Activated naive CD4-positive, alpha-beta T cell treated with anti-CD3 and anti-CD28 coated beads, Interleukin-2, amount 50 U/mL, for 72 hours (primary cell): ENCODE measurements at places on chromosomes 5 and 9. TPM values are rescaled to one million over a fixed set of nuclear protein-coding genes. Genes with fewer than 3 reads are reported as not detected.

Gene PITX1
- total RNA-seq, result not detected

Gene UBE2QL1
- not detected for total RNA-seq

Gene AOPEP
- 5.5 TPM for total RNA-seq

Gene SIT1
- total RNA-seq, result 67.8 TPM

Gene CCDC187
- 0.02 TPM for total RNA-seq

Gene KIF24
- total RNA-seq, result 6.1 TPM

Gene DPYSL3
- not detected for total RNA-seq

Gene NMUR2
- total RNA-seq, result not detected

Gene CCDC152
- total RNA-seq, result 1.3 TPM

Gene IRX2
- not detected for total RNA-seq

Gene PPP2CA
- 133 TPM for total RNA-seq

GRCh38 chr9:108331596-108331995 lies 524.2 kb downstream of the ACTL7B start:
- DNase-seq, result no peak

DNA sequence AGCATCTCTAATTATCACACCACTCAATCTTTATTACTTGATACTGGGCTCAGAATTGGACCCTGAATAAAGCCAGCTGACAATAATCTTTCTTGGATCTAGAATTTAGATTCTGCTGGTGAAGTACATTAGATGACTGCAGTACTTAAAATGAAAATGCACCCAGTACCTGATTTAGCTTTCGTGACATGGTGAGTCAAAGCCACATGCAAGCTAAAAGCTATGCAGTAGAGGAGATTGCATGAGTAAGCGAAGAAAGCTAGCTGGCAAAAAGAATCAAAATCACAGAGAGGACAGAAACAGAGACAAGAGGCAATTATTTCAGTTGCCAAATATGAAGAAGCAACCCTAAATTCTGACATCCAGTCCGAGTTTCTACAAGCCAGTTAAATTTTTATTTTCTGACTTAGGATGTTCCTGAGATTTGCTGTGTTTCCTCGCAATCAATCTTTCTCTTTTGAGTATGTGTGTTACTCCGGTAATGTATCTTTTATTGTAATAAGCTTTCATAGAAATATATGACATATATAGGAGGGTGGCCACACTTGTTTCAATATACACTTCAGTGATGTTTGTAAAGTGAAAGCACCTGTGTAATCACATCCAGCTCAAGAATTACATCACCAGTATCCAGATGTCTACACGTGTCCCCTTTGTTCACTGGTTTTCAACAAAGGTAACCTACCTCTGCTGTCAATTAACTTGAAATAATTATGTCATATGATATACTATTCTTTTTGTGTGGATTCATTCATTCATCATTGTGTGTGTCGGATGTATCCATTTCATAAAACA lies 101.7 kb downstream of the CDH18 start:
- no peak for DNase-seq

DNA sequence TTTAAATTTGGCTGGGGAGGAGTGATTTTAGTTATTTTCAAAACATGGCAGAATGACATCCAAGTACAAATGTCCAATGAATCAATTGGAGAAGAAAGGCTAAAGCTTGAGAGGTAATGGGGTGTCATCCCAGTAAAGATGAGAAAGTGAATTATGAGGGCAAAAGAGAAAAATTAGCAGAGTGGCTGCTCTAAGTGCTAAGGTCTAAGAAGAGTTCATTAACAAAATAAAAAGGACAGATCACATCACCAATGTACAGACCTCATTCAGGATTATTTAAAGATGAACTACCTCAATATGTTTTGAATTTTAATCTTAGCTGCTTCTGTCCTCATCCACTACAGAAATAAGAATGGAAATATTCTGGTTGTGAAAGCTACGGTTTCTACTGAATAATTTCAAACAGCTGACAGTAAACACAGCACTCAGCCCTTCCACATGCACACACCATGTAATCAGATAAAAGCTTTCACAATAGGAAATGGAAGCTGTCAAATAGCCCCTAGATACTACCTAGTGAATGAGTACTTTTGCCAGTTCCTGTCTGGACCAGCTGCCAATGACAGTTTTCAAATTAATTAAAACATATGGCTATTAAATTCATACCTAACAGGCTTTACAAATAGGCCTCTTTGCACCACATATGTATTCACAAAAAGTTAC lies 171.5 kb downstream of the SSBP2 start:
- no peak for DNase-seq

DNA sequence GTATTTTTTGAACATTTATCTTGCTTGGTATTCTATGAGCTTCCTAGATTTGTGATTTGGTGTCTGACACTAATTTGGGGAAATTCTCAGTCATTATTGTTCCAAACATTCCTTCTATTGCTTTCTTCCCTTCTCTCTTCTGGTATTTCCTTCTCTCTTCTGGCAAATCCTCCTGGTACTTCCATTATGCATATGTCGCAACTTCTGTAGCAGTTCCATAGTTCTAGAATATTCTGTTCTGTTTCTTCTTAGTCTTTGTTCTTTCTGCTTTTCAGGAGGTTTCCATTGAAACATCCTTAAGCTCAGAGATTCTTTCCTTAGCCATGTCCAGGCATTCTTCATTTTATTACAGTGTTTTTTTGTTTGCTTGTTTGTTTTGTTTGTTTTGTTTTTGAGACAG lies 155.2 kb upstream of the PIK3R1 start:
- no peak for DNase-seq

DNA sequence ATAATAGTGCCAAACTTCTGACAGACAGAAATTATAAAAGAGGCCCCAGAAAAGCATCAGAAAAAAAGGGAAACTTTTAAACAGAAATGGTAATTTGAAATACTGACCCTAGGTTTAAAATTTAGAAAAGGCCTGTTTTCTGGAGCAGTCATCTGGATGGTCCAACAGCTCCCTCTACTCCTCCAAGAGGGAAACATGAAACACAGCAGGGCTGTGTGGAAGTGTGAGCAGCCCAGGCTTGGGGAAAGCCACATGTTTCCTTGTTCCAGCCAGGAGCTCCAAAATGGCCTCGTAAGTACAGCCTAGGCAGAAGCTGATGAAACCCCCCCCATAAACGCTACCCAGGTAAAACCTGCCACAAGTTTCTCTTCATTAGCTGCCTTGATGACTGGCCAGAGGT lies 499.3 kb upstream of the ADAMTS16 start:
- DNase-seq, result no peak

DNA sequence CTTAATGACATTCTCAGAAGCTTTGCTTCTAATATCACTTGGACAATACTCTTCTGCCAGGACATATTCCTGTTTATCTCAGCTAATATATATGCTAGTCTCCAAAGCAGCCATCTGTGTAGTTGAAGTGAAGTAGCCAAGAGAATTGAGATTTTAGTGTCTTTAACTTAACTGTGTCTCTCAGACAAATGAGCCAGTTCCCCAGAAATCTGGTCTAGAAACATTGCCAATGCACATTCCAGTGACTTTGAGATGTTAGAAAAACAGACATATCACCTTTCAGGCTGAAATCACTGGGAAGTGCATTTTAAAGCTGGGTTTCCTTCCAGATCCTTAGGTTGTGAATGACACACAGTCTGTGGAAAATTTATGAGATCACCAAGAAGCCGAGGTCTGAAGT lies 114.6 kb downstream of the MTX3 start:
- DNase-seq, result no peak

- DNase-seq, result no peak
Observed at GRCh38 chr5:54669845-54670244, 152.3 kb downstream of the SNX18 start.

DNA sequence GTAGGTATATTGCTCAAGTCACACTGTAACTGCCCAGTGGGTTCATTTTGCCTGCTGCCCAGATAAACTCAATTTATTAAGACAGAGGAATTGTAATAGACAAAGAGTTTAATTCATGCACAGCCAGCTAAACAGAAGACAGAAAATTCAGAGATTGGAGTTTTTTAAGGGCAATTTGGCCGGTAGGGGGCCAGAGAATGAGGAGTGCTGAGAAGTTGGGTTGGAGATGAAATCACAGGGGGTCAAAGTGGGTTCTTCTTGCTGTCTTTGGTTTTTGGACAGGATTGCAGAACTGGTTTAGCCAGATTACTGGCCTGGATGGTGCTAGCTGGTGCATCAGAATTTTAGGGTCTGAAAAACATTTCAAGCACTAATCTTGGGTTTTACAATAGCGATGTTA lies 20.7 kb upstream of the IL33 start:
- no peak for DNase-seq

- DNase-seq, result no peak
Observed at GRCh38 chr9:126501383-126502331, 112.1 kb upstream of the LMX1B start.

- DNase-seq, result no peak
Observed at GRCh38 chr5:54581831-54582548, 64.4 kb downstream of the SNX18 start.

- no peak for DNase-seq
Observed at GRCh38 chr5:39314591-39314990, 49.7 kb downstream of the C9 start.

DNA sequence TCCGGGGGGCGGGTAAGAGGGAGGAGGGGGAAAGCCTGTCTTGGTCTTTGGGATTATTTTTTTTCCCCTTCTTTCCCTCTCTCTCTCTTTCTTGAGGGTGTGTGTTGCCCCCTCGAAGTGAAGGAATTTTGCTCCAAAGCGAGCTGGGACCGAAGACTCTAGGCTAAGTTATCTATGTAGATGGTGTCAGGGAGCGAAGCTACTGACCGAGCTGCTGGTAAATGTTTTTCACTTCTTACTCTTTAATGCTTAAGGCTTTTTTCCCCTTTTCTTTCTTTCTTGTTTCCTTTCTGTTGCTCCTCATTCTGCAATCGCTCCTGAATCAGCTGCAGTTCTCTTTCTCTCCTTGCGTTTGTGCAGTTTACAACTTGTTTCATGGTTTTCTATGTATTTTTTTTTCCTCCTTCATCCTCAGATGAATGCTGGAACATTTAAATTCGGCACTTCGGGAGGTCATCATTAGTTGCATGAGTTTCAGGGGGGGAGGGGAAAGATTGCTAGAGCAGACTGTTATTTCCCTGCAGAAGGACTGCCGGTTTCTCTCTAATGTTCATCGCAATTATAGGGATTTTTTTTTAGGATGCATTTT lies 1312.0 kb upstream of the WWC1 start:
- DNase-seq, result no peak

DNA sequence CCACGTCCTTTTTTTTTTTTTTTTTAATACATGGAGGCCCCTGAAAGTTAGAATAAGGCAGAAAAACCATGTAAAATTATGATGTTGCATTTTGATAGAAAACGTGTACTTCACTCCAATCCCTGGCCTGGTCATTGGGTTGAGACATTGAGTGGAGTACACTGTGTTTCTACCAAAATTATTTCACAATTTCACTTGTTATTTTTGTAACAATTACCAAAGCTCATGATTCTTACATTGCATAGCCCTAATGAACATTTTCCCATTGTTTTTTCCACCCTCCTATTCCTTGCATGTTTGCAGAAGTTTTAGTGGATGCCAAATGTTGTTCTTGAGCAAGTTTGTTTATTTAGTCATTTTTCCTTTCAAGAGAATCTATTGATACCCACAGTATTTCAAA lies 21.9 kb downstream of the MAMDC2 start:
- DNase-seq, result no peak

DNA sequence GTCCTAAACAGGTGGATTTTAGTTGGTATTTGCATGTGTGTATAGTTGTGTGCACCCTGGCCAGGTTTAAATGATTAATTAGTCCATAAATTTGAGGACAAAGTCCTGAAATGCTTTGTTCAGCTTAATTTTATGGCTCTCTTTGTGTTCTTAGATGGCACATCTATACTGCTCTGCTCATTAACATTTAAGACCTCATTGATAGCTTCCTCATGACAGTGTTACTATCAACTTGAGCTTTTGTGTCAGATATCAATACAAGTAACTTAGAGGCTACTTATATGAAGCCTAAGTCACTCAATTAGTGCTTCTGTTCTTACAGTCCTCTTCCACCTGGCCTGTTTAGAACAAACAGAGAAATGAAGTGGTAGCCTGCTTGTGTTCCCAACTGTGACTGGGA lies 240.9 kb downstream of the TRPM3 start:
- DNase-seq, result no peak

GRCh38 chr9:95088421-95089161 lies 228.9 kb downstream of the FANCC start:
- DNase-seq, result no peak

DNA sequence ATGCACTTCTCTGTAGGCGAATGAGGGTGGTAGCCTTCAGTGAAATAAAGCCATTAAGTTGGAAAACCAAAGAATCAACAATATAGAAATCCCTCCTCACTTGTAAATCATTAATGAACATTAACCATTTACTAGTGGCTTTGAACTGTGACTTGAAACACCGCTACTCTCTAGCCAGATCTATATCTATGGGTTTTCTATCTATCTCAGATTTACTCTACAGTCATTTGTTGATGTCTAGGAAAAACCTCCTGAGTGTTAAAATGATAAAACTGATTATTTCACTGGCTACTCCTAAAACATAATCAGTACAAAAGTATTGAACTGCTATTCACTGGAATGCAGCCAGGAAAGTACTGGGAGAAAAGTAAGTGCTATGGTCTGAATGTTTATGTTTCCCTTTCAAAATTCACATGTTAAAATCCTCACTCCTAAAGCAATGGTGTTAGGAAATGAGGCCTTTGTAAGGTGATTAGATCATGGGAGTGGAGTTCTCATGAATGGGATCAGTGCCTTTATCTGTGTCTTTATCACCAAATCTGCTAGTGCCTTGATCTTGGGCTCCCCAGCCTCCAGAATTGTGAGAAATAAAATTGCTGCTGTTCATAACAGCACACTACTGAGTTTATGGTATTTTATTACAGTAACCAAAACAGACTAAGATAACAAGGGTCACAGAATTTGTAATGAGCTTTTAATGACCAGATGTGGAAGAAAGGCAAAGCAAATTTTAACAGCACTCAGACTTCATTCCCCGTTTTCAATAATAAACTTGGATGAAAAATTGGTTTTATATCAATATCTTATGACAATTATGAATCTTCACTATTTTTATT lies 8.6 kb upstream of the OXCT1 start:
- DNase-seq, result no peak

- no peak for DNase-seq
Observed at GRCh38 chr9:79430619-79431018, 141.1 kb upstream of the TLE4 start.
